Liver (tissue), 10 donors: ENCODE measurements at places on chromosomes 16 and 17.

DNA sequence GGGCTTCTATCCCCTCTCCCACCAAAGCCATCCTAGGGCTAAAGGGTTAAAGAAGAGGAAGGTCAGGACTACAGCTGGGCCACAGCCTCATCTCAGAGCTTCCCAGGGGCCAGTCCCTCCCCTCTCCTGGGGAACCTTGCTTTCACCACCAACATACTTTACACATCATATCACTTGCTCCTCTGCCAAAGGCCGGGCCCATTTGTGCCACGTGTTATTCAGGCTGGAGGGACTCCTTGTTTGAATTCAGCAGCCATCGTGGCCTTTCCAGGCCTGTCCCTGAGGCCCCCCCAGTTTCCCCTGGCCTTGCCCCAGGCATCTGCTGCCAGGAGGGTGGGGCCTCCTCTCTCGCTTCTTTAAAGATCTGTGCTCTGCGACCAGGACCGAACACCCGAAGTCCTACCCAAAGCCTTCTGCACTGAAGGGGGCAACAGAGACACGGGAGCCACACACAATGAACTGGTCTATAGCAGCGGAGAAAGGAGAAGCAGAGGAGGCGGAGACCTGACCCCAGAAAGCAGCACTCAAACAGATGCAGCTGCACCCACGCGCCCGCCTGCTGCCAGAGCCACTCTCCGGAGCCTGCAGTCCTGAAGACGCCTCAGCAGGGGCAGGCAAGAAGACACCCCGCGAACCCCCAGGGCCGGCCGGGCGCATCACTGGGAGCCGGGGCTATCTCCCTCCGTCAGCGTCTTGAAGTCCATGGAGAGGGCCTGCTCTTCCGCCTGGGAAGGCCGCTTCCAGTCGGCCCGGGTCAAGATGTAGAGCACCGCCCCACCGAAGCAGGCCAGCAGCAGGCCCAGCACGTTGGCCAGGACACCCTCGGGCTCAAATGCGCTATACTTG is 12.1 kb downstream of the CYB561 start:
- H3K4me1 ChIP-seq: peaks cover 5% of the 10 kb centered on the region
- DNase-seq: no peak
- H3K27ac ChIP-seq: no peak overlapping the region

DNA sequence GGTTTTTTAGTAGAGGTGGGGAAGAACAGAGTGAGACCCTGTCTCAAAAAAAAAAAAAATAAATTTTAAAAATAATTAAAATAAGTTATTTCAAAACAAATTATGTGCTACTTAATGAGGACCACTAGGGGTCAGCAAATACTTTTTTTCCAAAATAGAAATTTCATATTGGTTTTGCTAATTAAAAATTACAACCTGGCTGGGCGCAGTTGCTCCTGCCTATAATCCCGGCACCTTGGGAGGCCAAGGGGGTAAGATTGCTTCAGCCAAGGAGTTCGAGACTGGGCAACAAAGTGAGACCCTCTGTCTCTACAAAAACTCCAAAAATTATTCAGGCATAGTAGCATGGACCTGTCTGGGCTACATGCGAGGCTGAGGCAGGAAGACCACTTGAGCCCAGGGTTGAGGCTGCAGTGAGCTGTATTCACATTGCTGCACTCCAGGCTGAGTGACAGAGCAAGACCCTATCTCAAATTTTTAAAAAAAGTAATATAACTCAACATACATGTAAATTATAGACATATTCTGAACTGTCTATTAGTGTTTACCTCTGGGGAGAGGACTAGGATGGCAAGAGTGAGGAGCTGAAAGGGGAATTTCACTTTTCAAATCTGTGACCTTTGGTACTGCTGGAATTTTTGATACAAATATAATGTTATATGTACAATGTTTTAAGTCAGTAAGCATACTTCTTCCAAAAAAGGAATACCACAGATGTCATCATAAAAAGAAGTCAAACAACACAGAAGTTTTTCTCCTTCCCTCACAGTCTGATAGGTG is 8.1 kb downstream of the MEIOB start:
- H3K36me3 ChIP-seq: no peaks in the 10 kb centered on the region
- no peak overlapping the region for H3K4me3 ChIP-seq
- no peak overlapping the region for H3K27ac ChIP-seq

DNA sequence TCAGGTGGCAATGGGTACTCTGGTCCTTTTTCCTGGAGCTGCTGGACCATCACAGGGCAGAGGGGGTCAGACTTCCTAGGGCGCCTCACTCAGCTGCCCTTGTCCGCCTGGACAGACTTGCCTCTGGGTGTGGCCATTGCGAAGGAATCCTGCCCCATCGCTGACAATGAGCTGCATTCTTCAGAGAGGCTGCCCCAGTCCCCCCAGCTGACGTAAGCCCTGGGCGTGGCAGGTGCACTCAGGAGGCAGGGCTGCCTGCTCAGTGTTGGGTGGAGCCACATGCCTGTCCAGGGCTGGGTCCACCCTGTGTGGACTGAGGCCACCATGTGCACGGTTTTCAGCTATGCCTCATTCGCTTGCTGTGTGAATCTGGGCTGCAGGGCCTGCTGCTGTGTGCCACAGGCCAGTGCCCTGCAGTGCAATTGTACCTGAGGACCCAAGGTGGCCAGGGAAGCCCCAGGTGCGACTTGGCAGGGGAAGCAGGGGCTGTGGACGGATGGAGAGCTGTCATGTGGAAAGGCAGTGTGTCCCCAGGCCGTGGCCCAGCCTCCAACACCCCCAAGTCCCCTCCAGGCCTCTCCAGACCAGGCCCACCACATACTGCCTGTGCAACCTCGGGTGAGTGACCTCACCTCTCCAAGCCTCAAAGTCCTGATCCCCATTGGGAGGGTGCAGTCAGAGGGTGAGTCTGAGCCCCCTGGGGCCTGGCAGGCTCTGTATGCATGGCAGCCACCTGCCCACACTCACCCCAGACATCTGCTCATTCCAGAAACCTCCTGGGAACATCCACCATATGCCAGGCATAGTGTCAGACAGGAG is 14.0 kb upstream of the MPRIP start:
- DNase-seq: peak; percentile 61
- H3K27me3 ChIP-seq: no peaks in the 10 kb centered on the region
- no peak overlapping the region for H3K4me3 ChIP-seq
- no peak overlapping the region for H3K27ac ChIP-seq
- no peaks in the 10 kb centered on the region for H3K36me3 ChIP-seq

DNA sequence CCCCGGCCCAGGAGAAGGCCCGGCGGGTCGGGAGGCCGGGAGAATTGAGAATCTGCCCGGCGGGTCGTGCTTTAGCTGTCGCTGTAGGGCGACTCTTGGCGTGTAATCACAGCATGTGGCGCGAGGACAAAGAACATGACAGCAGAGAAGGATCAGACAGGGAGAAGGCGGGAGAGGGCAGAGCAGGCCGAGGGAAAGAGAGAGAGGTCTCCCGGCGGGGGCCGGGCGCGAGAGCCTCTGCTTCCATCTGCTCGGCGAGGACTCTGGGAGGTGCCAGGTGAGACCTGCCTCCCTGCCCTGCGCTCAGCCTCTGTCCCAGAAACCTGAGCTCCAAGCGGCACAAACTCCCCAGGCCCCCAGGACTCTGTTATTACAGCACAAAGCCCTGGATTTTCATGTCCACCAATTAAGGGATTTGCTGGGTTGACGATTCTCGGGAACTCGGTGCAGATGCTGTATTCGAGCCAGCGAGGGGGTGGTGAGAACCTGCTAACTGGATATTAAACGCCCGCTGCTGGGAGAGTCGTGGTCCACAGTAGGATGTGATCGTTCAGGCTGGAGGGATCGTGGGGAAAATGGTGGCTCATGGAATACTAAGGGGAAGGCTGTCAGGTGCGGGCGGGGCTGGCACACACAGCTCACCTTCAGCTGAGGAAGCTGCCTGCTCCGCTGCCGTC is 172.0 kb upstream of the CIBAR2 start:
- no peaks in the 10 kb centered on the region for H3K27me3 ChIP-seq
- no peak overlapping the region for H3K27ac ChIP-seq
- no peak for DNase-seq
- no peak overlapping the region for H3K4me3 ChIP-seq
- no peaks in the 10 kb centered on the region for H3K36me3 ChIP-seq

DNA sequence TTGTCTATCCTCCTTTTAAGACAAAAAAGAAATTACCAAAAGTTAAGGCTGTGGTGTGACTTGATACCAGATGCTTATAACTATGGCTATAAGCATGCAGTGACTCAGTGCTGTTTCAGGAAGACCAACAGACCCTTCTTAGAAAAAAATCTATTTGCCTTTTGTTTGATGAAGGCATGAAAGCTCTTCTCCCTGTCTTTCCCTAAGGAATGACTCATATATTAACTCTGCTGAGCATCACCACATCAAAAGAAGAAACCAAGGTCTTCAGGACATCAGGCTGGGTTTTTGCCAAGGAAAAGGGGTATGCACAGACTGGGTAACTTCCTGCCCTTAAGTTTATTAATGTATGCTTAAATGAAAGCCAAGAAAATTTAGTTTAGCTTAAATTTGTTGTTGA is 47.1 kb downstream of the VMP1 start:
- no peak overlapping the region for H3K4me3 ChIP-seq
- no peak overlapping the region for H3K27ac ChIP-seq
- no peaks in the 10 kb centered on the region for H3K27me3 ChIP-seq
- DNase-seq: no peak
- H3K4me1 ChIP-seq: peaks cover 2% of the 10 kb centered on the region
- no peaks in the 10 kb centered on the region for H3K36me3 ChIP-seq

GRCh38 chr17:35147375-35147905 is at the start of gene UNC45B:
Gene UNC45B, plus strand, starts transcription at chr17:35147817. Its CDS starts 447 bp downstream, at chr17:35148264.
- H3K27me3 ChIP-seq: no peaks in the 10 kb centered on the region
- no peaks in the 10 kb centered on the region for H3K4me1 ChIP-seq
- H3K36me3 ChIP-seq: no peaks in the 10 kb centered on the region
- DNase-seq: no peak
- H3K4me3 ChIP-seq: no peak within 1 kb of the TSS

DNA sequence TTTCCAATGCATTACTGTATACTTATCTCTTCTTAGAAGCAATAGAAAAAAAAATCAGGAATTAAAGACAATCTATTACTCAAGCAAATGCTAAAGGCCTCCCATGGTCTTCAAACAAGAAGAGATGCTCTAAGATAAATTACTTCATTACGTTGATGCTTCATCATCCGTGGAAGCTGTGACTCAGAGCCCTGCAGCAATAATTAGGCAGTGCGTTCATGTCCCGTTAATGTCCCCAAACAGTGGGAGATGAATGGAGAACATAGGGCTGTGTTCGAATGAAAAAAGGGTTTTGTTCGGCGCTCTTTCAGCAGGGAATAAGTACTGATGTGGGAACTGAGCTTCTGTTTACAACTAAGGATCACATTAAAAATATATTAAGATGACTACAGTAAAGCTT is 15.9 kb upstream of the PDXDC1 start:
- no peak for DNase-seq
- H3K4me1 ChIP-seq: peaks cover 10% of the 10 kb centered on the region
- H3K27me3 ChIP-seq: no peaks in the 10 kb centered on the region
- H3K36me3 ChIP-seq: no peaks in the 10 kb centered on the region
- H3K4me3 ChIP-seq: no peak overlapping the region

GRCh38 chr16:11625769-11626168 is 39.0 kb upstream of the LITAF start:
- no peak overlapping the region for H3K4me3 ChIP-seq
- no peak for DNase-seq
- H3K27ac ChIP-seq: no peak overlapping the region

DNA sequence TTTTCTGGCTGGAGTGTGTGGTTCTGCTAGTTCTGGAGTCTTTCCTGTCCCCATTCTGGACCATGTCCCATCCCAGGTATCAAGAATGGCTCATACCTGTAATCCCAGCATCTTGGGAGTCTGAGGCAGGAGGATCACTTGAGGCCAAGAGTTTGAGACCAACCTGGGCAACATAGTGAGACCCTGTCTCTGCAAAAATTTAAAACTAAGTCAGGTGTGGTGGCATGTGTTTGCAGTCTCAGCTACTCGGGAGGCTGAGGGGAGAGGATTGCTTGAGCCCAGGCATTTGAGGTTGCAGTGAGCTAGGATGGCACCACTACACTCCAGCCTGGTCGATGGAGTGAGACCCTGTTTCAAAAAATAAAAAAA is 15.3 kb upstream of the WNT3 start:
- H3K4me1 ChIP-seq: no peaks in the 10 kb centered on the region
- no peaks in the 10 kb centered on the region for H3K27me3 ChIP-seq
- no peak overlapping the region for H3K27ac ChIP-seq
- H3K4me3 ChIP-seq: no peak overlapping the region

DNA sequence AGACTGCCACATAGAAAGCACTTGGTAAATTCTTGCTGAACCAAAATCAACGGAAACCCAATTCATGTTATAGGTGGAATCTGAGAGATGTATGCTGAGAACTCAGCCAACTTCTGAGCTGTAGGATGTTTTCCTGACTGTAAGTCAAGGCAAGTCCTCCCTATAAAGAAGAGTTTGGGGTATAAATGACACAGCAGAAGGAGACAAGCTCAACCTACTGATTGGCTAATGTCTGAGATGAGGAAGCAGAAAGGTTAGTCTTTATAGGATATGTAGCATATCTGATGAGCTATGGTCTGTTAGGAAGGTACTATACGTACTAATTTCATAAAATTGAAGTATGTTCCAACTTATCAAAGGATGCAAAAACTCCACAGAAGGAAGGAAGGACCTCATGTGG is 99.5 kb downstream of the XYLT1 start:
- DNase-seq: no peak
- no peaks in the 10 kb centered on the region for H3K27me3 ChIP-seq
- H3K4me1 ChIP-seq: peaks cover 2% of the 10 kb centered on the region
- H3K27ac ChIP-seq: no peak overlapping the region
- H3K4me3 ChIP-seq: no peak overlapping the region

DNA sequence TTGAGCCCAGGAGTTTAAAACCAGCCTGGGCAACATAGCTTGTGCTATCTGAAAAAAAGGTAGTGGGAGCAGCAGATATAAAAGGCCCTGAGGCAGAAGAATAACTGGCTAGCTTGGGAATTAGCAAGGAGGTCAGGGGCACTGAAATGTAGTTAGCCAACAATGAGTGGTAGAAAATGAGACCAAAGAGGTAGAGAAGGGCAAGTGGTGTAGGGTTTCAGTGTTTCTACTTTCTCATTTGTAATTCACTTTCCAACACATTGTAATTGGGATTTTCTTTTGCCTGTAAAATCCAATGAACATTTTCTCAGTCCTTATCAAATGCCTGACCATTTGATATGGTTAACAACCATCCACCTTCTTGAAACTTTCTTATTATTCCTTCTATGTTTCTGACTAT is 95.1 kb upstream of the CORO6 start:
- no peak overlapping the region for H3K27ac ChIP-seq
- no peaks in the 10 kb centered on the region for H3K36me3 ChIP-seq
- no peaks in the 10 kb centered on the region for H3K27me3 ChIP-seq
- no peaks in the 10 kb centered on the region for H3K4me1 ChIP-seq
- H3K4me3 ChIP-seq: no peak overlapping the region
- no peak for DNase-seq

- no peaks in the 10 kb centered on the region for H3K27me3 ChIP-seq
- DNase-seq: no peak
- no peak overlapping the region for H3K27ac ChIP-seq
- peaks cover 31% of the 10 kb centered on the region for H3K36me3 ChIP-seq
- no peak overlapping the region for H3K4me3 ChIP-seq
Observed at GRCh38 chr17:38719943-38720641, 10.0 kb upstream of the CISD3 start.

DNA sequence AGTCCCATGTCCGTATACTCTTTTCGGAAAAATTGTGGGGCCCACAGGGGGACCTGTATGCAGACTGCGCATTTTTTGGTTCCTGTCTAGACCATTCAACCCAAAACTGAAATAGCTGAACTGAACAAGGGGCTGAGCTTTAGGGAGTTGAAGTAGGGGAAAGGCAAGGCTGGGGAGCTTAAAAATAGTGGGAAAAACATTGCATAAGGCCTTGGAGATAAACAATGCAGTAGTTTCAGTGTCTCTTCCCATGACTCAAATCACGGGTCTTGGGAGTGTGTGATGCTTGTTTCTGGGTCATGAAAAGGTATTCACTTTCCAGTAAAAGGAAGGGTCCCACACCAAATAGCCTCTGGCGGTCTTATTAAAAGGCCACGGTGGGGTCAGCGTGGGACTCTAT is 402.8 kb upstream of the SALL1 start:
- no peaks in the 10 kb centered on the region for H3K36me3 ChIP-seq
- H3K27ac ChIP-seq: no peak overlapping the region
- no peaks in the 10 kb centered on the region for H3K27me3 ChIP-seq
- no peaks in the 10 kb centered on the region for H3K4me1 ChIP-seq
- no peak overlapping the region for H3K4me3 ChIP-seq
